ENCODE measurements at places on chromosomes 2 and 18.

DNA sequence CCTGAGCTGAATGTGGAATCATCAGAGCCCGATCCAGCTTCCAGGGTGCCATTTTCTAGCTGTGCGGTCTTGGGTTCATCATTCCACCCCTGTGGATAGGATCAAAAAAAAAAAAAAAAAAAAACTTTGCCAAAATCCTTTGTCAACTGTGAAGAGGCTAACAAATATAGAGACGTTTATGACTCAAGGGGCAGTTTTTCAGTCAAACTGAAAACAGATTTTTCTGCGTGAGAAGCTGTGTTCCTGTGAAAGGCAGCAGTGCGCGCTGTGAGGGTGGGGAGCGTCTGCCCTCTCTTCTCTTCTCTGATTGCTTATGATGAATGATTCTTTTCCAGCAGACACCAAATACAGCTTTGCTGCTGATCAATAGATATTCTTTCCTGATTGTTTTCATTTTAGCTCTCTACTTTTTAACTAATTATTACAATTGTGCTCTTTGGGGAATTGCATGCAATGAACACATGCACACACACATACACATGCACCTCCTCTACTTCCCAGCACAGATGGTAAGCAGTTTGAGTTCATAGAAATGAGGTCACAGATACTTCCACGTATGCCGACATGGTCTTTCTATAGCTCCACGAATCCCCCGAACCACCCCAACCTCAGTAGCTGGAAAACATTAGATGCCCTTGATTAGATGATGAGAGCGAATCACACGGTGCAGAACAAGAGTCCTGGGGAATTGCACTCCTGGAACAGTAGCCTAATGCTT, 175.4 kb downstream of the NRP2 start:
- no peak for DNase-seq

DNA sequence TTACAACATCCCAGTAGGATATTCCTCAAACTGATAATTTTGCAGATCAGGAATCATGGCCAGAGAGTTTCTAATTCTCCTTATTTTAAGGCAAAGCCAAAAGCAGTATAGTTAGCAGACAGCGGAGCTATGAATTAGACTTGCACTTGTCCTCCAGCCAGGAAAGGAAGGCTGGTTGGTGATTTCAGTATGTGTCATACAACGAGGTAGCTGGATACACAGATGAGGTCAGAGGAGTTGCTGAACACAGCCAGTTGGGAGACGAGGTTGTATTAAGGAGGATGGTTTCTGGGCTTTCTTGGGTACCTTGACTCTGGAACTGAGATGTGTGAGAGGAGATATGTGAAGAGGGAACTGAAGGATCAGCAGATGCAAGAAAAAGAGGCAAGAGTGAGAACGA, 185.2 kb downstream of the SOX11 start:
- DNase-seq, result no peak

DNA sequence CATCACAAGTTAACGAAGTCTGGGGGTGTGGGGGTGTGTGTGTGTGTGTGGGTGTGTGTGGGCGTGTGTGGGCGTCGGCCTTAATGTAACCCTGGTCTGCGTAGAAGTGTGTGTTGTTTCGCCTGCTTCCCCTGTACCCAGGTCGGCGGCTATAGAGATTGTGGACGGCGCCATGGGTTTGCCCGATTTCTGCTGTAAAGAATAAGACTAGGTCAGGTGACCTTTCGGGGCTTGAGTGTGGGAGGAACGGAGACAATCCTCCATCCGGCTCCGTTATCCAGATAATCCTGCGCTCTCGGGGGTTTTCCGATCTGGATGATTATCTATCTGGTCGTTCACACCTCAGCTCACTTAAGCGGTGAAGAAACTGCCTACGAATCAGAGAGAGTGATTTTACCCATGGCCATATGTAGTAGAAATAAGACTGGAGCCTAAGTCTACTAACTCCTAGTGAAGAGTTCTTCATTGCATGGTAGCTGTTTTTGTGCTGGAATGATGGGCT, 543 bp downstream of the HADHB start:
- no peak for DNase-seq

- DNase-seq, result peak; percentile 32
These were observed 70.2 kb upstream of the DAPL1 start for GRCh38 chr2:158724803-158725381.

DNA sequence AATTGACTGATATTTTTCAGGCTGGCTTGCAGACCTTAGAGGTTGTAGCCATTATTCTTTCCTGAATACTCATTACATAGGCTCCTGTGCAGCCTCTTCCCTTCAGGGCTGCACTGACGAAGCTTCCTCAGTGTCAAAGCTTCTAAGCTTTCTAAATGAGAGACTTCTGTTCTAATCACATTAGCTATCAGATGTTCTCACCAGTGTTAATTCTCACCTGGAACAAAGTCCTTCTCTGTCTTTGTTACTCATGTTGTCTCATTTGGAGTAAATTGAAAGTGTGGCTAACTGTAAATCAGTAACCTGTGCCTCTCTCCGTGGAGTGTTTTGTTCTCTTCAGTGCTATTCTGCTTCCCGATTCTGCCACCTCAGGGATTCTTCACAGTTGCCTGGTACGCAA, 76.9 kb downstream of the MC4R start:
- peak; percentile 41 for DNase-seq

- DNase-seq, result no peak
These were observed 8.3 kb downstream of the DLX1 start for GRCh38 chr2:172093416-172094293.

DNA sequence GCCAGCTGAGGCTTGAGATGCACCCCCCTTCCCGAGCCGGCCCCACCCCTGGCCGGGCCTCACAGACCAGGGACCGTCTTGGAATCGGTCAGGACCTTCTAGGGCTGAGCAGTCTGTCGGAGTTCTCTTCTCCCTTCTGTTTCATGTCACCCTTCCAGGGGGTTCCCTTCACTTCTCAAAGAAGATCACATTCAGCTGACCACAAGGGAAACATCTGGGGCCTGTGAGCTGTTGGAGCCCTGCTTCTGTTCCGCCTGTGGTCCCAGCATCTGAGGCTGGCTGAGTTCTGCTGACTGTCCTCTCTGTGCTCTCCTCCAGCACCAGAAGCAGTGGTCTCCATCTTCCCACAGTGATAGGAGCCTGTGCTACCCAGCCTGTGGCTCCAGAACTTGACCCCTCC, 106.5 kb downstream of the SEPTIN10 start:
- DNase-seq, result no peak

GRCh38 chr2:142745691-142746090, 131.8 kb upstream of the KYNU start:
- DNase-seq, result no peak

DNA sequence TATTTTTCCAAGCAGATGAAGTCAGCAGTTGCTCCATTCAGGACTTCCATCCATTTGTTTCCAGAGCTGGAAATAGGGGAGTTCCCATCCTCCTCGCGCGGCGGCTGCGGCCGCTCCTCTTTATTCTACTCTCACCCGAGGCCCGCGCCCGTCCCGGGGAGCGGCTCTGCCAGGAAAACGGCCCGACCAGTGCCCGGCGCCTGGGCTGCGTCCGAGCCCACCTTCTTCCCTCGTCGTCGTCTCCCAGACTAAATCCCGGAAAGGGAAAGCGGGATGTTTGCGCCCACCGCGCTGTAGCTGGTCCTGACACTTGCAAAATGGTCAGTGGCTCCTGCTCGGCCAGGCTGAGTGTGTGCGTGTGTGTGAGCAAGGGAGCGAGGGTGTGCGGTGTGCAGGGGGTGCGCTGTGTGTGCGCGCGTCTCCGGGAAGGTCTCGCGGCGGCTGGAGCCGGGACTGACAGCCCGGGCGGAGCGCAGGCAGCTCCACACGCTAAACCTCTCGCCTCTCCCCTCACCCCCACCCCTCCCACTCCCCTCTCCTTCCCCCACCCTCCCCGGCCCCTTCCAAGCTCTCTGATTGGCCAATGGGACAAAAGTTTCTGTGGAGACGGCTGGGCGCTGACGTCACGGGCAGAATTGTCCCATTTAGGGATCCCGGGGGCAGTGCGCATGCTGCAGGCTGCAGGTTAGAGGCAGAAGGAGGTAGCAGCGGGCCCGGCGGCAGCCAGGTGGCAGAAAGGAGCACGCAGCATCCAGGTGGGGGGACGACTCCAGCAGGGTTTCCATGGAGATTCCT, at the start of gene NOL4:
Gene NOL4 (minus strand): TSS at position 491 of the 795 bp plus-strand sequence. CDS start 1,660 bp downstream, outside the sequence.
- DNase-seq, result peak; percentile 98

DNA sequence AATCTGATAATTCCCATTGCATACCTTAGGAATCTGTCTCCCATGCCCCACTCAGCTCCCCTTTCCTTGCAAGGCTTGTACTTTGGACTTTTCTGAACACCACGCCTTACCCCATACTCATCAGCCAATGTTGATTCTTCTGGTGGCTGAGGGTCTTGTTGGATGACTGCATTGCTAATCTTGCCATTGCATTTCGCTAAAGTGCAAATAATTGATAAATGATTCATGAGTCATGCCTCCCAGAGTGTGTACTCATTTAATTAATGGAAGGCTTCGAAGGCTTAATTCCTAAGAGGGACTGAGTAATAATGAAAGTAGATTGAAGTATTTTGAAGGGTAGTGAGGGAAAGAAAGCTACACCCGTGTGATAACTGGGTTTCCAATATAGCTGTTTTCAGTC, 28.0 kb upstream of the PPP1R1C start:
- DNase-seq, result no peak

All from NCI-H1092 treated with DMSO at 0.1 percent for 48 hours (cell line).